Stimulated activated CD4-positive, alpha-beta T cell treated with anti-CD3 and anti-CD28 coated beads, Interleukin-15, amount 100 ng/mL, for 1 hour (primary cell): ENCODE measurements at places on chromosomes 11 and 22.

DNA sequence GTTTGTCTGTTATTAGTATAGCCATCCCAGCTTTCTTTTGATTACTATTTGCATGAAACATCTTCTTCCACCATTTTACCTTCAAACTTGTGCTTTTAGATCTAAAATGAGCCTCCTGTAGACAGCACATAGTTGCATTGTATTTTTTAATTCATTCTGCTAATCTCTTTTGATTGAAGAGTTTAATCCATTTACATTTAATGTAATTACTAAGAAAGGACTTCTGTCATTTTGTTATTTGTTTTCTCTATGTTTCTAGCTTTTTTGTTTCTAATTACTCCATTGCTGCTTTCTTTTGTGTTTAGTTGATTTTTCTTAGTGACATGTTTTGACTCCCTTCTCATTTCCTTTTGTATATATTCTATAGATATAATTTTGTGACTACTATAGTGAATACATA is 43.7 kb upstream of the ZBTB44 start:
- DNase-seq = no peak

GRCh38 chr22:32249231-32249630 is 5.9 kb downstream of the SLC5A4 start:
- no peak for DNase-seq

- no peak for DNase-seq
Measured at GRCh38 chr11:102367364-102367763, 20.4 kb downstream of the BIRC2 start.

DNA sequence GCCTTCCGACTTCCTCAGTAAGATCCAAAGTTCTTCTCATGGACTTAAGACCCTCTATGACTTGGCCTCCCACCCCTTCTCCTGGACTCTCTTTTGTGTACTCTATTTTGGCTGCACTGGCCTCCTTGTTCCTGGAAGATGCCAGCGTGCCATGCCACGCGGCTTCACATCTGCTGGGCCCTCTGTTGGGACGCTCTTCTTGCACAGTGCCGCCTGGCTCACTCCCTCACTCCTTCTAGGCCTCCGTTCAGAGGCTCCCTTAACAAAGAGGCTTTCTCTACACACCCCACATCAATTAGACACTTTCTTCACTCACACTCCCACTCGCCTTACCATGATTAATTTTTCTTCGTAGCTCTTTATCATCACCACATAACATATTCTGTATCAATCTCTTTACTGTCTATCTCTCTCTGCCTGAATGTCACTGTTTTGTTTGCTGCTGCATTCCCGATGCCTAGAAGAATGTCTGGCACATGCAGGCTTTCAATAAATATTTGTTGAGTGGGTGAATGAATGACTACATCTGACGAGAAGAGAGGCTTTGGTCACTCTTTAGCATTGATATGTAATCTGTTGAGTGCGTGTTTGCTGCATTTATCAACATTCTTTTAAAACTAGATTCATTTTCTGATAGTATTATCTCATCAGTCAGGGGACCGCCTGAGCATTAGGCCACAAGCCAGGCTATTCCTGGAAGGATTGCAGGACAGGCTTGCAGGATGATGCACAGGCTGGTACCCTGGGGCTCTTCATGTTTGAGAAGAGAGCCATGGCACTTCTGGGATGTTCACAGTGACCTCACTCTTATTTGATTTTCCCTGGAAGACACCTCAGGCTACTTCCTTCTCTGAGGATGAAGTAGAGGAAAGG is 60.6 kb upstream of the AMPD3 start:
- DNase-seq = no peak

GRCh38 chr11:62914416-62914815 is 6.7 kb downstream of the CHRM1 start:
- no peak for DNase-seq

- DNase-seq = no peak
Measured at GRCh38 chr11:2300936-2301630, 635 bp downstream of the C11orf21 start.

- no peak for DNase-seq
Measured at GRCh38 chr22:42229455-42230149, 40.9 kb downstream of the TCF20 start.

GRCh38 chr11:35347173-35347878 is 72.0 kb downstream of the SLC1A2 start:
- DNase-seq = no peak

DNA sequence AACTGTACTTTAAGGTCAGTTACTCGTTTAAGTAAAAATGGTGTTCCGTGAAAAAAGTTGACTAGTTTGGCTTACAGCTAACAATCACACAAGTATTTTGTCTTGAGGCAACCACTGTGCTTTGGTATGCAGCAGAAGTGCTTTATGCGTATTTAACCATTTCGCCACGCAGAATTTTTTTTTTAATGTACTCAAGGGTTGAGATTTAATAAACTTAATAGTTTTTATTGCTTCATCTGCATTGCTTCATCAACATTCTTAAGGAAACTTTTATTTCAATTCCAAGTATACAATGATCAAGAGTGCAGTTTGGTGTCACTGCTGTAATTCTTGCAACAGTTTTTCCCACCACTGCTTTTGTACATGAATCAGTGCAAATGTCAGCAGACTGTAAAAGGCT is 66.4 kb downstream of the ZNRF3 start:
- DNase-seq = no peak

- DNase-seq = no peak
Measured at GRCh38 chr11:693887-694562, 997 bp downstream of the DEAF1 start.

GRCh38 chr22:38567531-38568285 is 2.3 kb downstream of the DMC1 start:
- DNase-seq = no peak

DNA sequence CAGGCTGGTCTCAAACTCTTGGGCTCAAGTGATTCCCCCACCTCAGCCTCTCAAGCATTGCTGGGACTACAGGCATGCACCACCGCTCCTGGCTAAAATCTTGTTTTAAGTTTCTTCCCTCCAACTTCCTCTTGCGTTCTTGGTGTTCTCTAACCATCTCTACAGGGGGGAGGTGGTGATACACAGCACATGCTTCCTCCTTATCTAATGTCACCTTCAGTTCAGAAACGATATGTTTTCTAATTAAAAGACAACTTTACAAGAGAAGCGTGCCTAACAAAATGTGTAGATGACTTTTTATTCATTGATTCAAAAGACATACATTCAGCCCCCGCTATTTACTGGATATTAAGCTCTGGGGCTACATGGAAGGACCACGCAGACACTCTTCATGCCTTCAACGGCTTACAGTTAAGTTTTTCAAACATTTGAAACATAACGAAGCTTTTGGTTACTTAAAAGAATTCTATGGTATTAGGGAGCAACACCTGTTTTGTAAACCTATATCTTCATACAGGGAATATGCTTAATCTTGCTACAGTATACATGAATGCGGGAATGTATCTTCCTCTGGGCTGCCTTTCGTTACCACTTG is 933 bp upstream of the DLAT start:
- DNase-seq = no peak

DNA sequence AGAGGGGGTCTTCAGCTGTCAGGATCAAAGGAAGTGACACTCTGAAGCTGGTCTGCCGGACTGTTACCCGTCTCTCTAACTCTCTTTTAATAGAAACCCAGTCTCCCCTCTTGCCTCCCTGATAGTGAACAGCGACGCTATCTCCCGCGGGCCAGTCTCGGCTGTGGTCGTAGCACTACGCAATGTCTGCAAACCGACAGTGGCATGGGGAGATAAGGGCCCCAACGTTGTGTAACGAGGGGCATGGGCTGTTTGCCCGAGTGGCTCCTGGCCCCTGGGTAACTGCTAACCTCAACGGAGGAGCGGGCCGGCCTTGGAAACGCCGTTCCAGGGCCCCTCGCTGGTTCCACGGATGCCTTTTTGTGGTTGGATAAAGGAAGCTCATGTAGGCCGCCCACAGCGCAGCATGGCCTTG is 23.3 kb downstream of the ZBTB16 start:
- no peak for DNase-seq

GRCh38 chr11:90822996-90823395 is 600.1 kb upstream of the CHORDC1 start:
- no peak for DNase-seq

DNA sequence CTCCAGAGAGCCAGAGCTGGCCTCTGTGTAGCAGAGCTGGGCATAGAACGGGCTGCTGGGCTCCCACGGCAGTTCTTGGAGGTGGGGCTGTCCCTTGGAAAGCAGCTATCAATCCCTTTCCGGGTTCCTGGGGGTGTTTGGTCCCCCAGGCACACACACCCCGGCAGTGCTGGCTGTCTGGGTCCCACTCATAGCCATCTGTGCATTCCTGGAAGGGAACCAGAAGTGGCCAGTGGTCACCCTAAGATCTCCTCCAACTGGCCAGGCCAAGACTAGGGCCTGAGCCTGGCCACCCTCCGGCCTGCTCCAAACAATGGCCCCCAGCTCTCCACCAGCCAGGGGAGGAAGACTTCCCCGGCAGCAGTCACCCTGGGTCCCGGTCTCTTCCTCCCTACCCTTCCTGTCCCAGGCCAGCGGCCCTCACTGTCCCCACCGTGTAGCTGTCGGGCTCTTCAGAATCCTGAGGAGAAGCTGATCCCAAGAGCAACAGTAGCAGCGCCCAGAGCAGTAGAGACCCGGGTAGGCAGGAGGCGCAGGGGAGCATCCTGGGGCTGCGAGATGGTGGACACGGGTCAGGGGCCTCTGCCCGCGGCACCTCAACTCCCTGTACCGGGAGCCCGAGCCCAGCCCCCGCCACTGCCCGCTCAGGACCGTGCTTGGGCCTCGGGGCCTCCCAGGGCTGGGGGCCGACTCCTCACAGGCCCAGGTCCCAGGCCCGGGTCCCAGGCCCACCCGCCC is 620 bp downstream of the EFEMP2 start:
- no peak for DNase-seq
